ENCODE measurements at places on chromosomes 4 and X.

- no peak for DNase-seq
Measured at GRCh38 chr4:76494243-76494642, 59.2 kb downstream of the SHROOM3 start.

- no peak for DNase-seq
Measured at GRCh38 chr4:147578051-147578476, 39.1 kb upstream of the TMEM184C start.

DNA sequence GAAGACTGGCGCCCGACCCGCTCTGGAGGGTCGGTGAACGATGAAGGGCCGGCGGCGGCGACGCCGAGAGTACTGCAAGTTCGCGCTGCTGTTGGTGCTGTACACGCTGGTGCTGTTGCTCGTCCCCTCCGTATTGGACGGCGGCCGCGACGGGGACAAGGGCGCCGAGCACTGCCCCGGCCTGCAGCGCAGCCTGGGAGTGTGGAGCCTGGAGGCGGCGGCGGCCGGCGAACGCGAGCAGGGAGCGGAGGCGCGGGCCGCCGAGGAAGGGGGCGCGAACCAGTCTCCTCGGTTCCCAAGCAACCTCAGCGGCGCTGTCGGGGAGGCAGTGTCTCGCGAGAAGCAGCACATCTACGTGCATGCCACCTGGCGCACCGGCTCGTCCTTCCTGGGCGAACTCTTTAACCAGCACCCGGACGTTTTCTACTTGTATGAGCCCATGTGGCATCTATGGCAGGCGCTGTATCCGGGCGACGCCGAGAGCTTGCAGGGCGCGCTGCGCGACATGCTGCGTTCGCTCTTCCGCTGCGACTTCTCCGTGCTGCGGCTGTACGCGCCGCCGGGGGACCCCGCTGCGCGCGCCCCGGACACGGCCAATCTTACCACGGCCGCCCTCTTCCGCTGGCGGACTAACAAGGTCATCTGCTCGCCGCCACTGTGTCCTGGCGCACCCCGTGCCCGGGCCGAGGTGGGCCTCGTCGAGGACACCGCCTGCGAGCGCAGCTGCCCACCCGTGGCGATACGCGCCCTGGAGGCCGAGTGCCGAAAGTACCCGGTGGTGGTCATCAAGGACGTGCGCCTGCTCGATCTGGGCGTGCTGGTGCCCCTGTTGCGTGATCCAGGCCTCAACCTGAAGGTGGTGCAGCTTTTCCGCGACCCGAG lies 568 bp downstream of the CHST7 start:
- peak; percentile 52 for DNase-seq

DNA sequence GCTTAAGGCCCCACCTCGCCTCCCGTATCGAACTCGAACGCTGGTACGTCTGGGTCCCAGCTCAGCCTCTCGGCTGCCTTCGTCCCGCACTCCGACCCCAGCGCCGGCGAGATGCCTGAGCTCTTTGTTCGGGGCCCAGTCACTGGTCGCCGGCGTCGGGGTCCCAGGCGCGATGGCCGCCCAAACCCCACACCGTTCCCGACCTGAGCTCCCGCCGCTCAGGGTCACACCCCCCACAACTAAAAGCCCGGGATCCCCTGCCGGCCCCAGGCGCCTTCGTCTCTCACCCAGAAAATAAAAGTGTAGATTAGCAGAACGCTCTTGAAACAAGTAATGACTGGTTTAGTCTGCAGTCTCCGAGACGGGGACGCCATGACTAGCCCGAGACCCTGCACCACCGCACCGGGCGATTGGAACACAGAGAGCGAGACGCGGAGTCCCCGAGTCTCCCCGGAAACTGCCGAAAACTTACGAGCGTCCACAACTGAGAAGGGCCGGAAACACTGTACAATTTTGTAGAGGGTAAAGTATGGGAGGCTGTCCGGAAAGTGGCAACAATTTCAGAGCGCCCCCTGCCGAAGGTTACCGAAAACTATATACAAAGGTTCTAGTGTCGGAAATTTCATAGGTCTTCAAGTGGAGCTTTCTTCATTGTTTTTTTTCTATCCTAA lies at the start of gene TSPAN6:
TSPAN6 (minus strand) TSS at position 486 of the 671 bp plus-strand sequence; CDS start at position 374, 112 bp downstream.
- peak; percentile 95 for DNase-seq

DNA sequence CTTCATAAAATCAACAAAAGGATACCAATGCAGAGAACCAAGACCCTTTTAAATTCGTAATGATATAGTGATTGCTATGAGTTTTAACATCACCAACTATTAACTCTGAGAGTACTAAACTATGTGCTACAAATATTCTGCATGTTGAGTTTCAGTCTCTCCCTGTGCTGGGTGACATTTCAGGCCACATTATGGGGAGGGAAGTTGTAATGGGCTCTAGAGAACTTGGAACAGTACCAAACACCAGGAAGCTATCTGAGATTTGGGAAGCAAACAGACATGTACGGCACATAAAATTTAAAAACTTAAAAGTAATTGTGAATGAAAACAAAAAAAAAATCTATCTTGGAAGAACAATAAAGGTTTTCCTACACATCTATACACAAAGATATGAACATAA lies 59.6 kb upstream of the PRSS48 start:
- no peak for DNase-seq

DNA sequence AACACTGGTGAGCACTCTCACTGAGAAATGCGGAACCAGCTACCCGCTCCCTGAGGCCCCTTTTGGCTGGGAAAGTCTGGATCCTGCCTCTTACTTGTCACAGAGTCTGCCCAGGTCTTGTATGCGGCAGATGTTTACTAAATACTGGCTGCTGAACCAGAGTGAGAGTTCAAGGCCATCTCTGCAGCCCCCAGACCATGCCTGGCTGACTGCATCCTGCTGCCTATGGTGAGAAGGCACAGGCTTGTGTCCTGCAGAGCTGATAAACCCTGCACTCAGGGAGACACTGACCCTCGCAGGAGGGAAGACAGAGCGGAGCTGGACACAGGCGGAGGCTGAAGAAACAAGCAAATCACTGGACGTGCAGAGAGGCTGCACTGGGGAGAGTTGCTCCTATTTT lies 46.5 kb downstream of the JAKMIP1 start:
- no peak for DNase-seq

DNA sequence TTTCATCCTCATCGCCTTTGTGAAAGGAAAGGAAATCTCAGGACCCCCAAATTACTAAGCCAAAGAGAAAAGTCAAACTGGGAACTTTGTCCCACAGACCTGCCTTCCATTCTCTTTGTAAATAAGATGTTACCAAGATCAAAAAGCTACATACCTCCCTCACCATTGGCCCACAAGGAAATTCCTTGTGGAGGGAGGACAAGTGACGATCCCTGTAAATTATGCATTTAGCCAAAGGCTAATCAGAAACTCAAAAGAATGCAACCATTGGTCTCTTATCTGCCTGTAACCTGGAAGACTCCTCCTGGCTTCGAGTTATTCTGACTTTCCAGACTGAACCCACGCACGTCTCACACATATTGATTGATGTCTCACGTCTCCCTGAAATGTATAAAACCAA lies 70.3 kb downstream of the SHOX start:
- DNase-seq, result no peak

- no peak for DNase-seq
Measured at GRCh38 chr4:21882051-21882839, 66.3 kb downstream of the KCNIP4 start.

GRCh38 chrX:110219920-110220319 lies 98.0 kb downstream of the AMMECR1 start:
- DNase-seq, result no peak

DNA sequence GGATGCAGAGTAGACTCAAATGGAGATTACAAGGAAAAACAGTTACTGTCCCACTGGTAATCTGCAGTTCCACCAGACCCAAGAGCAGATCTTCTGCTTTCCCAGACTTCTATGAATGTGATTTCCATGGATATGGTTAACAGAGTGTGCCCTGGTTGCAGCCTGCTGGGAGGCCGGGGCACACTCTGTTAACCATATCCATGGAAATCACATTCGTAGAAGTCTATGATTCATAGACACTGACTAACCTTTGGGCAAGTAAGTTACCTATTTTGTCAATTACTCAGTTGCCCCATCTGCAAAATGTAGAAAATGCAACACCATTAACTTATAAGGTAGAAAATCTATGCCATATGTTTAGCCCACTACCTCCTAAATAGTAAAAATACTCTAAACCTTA lies 443.1 kb upstream of the PITX2 start:
- no peak for DNase-seq

Measured in kidney (tissue), 22 donors.